Osteocyte (in vitro differentiated cells): ENCODE measurements at places on chromosomes 5 and 9. TPM values are rescaled to one million over a fixed set of nuclear protein-coding genes. Genes with fewer than 3 reads are reported as not detected.

The CDKN2B-AS1 gene
- 4.0 and 5.2 TPM in 2 replicates for total RNA-seq

The SPINK4 gene
- not detected in 2 replicates for total RNA-seq

The DMRT3 gene
- not detected in 2 replicates for total RNA-seq

The PCDHB12 gene
- 1.9 and 2.2 TPM in 2 replicates for total RNA-seq
